ENCODE measurements at places on chromosomes 7 and 10.

GRCh38 chr7:34260279-34260678 is 354.9 kb downstream of the BMPER start:
- no peak for DNase-seq

GRCh38 chr10:63260860-63261251 is 127.7 kb downstream of the NRBF2 start:
- DNase-seq, result no peak

DNA sequence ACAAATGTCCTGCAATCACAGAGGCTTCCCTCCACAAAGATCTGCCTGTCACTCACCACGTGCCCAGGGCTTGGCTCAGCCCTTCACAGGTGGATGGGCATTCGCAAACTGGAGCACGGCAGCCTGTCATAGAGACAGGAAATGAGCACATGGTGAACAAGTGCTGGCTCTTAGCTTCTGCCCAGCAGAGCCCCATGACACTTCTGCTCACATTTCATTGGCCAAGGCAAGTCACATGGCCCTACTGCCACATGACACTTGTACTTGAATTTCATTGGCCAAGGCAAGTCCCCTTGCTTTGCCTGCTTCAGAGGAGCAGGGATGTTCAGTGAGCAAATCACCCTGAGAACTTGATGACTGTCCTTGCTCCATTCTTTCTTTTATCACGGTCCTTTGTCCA is 110.8 kb upstream of the PPP2R2D start:
- peak; percentile 3 for DNase-seq

GRCh38 chr10:4635883-4636282 is 190.1 kb upstream of the AKR1E2 start:
- no peak for DNase-seq

- DNase-seq, result no peak
Measured at GRCh38 chr7:5094641-5095040, 49.0 kb downstream of the RBAK start.

GRCh38 chr7:129168231-129169021 is 20.0 kb upstream of the SMO start:
- DNase-seq, result no peak

GRCh38 chr10:59934701-59935100 is 28.3 kb upstream of the CCDC6 start:
- no peak for DNase-seq

DNA sequence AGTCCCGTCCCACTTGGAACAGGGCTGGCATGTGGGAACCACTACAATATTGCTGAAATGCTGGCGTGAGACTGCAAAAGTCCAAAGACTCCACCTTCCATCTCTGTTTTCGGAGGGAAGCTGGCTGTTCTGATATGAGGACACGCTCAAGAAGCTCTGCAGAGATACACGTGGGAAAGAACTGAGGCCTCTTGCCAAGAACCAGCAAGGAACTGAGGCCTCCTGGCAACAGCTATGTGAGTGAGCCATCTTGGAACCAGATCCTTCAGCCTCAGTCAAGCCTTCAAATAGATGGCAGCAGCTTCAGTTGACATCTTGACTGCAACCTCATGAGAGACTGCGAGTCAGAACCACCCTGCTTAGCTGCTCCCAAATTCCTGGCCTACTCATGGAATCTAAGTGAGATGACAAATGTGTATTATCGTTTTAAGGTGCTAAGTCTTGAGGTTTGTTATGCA is 30.8 kb downstream of the SGMS1 start:
- DNase-seq, result no peak

DNA sequence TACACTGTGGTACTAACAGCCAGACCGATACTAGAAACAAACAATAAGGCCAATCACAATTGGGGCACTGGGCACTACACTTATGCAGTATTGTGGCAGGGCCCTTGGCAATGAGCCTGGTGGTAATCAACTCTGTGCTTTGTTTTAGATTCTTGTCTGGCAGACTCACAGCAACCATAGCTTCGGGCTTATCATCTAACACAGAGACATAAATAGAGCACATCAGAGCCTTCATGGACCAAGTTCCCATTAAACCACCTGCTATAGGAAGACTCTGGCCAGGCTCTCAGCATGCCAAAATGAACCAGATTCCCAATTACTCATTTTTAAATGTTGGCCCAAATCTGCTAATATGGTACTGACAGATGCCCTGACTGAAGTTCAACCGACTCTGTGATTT is 218.6 kb downstream of the DGKI start:
- no peak for DNase-seq

GRCh38 chr7:68334636-68335272 is 1263.5 kb upstream of the AUTS2 start:
- no peak for DNase-seq

DNA sequence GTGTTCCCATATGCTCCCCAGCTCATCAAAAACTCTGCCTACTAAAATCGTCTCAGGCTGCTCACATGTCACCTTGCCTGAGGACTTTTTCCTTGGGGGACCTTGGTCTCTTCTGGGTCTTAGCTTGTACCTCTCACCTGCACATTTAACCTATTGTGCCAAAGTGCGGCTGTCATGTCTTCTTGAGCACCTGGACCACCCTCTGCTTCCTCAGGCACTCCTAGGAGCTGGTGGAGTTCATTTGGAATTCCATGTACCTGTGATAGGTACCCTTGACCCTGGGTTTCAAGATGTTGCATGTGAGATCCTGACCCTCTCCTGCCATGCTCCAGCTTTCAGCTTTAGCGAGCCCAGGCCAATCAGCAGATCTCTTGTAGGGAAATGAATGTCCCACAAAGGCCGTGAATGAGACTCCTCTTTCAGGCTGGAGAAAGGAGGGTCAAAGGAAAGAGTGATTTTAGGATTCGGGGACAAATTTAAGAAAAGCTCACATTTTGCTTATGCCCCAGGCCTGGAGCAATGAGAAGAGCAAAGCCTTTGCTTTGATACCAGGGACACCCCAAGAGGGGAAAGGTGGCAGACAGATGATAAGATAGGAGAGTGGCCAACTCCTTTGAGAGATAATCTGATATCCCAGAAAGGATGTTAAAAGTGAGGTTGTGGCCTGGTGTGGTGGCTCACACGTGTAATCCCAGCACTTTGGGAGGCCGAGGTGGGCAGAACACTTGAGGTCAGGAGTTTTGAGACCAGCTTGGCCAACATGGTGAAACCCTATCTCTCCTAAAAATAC is 10.6 kb upstream of the DNAJB12 start:
- DNase-seq, result no peak

- DNase-seq, result no peak
Measured at GRCh38 chr10:5589661-5590511, 65.1 kb downstream of the CALML3 start.

DNA sequence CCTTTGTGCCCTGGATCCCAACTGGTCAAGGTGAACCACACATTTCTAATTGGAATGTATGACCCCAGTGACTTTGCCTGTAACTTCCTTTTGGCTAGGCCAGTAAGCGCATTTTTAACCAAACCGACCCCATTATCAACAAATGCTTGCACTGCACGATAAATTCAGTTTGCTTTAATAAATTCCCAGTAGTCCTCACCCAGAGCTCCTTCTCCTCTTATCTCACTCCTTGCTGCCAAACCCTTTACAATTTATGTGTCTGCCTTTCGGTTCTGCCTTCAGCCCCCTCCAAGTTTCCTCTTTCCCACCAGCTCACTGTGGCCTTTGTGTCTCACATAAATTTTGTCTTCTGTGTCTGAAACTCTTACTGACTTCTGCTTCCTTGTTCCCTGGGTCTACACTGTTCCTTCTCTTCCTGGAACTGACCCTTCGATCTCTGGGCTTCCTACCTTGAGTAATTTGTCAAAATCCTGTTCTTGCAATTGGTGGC is 59.0 kb downstream of the TBXAS1 start:
- DNase-seq, result no peak

- no peak for DNase-seq
Measured at GRCh38 chr10:76192694-76193320, 761.4 kb downstream of the LRMDA start.

DNA sequence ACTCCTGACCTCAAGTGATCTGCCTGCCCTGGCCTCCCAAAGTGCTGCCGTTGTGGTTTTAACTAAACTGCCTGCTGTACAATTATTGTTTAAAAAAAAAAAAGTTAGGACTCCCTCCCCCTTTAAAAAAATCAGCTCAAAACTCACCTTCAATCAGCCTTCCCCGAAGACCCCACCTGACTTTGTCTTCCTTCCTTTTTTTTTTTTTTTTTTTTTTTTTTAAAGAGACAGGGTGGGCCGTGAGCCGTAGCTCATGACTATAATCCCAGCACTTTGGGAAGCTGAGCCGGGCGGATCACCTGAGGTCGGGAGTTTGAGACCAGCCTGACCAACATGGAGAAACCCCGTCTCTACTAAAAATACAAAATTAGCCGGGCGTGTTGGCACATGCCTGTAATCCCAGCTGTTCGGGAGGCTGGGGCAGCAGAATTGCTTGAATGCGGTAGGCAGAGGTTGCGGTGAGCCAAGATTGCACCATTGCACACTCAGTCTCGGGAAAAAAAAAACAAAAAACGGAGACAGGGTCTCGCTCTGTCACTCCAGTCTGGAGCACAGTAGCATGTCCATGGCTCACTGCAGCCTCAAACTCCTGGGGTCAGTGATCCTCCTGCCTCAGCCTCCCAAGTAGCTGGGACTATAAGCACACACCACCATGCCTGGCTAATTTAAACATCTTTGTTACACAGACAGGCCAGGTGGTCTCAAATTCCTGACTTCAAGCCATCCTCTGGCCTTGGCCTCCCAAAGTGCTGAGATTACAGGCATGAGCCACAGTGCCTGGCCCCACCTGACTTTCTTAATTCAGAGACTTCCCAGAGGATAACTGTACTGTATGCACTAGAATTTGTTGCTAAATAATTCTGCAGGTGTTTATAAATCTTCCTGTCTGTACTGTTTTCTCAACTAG is 3.2 kb downstream of the FIS1 start:
- no peak for DNase-seq

DNA sequence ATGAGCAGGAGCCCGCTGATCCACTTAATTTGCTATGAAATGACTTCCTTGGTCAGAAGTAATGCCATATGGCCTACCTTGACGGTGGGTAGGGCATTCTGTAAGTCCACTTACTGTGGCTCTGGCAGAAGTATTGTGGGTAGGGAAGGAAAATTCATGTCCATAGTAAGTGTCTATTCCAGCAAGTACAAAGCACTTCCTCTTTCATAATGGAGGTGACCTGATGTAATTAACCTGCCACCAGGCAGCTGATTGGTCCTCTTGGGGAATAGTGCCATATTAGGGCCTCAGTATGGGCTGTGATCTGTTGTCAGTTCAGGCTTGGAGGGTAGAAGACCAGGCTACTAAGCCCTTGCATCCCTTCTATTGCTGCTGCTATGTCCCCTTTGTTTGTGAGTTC is 103.9 kb downstream of the SLC37A3 start:
- no peak for DNase-seq

GRCh38 chr7:133582766-133583523 is 330.1 kb downstream of the EXOC4 start:
- DNase-seq, result no peak

DNA sequence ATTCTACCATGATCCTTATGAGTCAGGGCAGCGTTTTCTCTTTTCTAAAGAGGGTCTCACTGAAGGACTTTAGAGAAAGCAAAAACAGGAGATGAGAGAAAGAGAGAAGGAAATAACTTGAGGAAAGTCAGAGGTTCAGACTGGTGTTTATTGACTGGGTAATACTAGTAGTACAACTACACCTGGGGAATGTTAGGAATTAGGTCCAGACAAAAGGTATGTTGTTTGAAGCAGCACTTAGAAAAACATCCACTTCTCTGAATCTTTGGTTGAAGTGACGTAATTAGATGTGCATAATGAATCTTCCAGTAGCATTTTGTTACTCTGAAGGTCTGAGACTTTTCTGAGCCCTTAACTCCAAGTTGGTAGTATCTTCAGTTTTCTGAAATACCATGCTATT is 380.3 kb upstream of the LRGUK start:
- DNase-seq, result no peak

DNA sequence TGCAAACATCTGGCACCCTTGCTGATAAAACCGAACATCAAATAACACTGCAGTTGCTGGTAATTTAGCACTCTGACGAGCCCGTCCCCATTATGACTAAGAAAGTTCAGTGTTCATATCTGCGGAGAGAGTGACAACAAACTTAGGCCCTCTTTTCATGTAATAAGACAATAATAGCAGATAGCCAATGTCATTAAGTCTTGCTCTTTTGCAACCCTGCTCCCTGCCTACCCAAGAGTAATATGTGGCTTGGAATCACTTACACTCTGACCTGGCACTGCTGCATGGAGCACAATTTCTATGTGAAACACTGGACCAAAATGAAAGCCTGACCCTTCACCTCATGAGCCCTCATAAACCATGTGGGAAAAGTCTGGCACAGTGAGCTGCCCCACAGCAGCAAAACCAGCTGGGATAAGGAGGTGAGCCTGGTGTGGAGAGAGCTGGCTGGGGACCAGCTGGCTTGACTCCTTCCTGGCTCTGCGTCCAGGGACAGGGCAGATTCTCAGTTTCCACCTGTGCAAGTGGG is 86.5 kb downstream of the HIPK2 start:
- no peak for DNase-seq

- DNase-seq, result no peak
Measured at GRCh38 chr7:107854989-107855388, 36.0 kb upstream of the DLD start.

DNA sequence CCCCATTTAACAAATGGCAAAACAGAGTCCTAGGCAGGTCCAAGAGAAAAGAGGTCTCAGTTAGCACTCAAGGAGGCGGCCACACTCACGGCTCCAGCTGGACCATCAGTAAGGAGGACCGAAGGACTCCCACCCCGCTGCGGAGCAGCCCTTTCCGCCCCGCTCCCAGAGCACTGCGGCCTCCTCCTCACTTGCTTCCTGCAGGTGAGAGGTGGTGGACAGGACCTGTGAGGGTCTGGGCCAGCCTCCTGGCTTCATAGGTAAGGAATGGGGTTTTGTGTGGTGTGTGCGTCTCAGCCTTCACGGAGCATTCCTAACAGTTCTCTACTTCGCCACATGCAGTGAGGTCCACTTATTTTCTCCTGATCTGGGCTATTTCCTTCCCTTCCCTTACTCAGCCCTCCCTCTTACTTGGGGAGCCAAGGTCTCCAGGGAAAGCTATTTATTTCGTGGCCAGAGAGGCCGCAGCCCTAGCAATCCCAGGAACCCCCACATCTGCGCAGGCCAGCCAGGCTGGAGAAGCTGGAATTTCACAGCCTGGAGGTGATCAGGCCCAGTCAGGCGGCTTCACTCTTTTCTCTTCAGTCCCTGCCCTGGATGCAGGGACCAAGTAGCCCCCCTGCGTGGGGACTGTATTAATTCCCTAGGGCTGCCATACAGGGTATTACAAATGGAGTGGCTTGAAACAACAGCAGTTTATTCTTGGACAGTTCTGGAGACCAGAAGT is 45.9 kb downstream of the ZNF783 start:
- no peak for DNase-seq

- DNase-seq, result no peak
Measured at GRCh38 chr10:73018632-73019031, 64.0 kb upstream of the PLA2G12B start.

DNA sequence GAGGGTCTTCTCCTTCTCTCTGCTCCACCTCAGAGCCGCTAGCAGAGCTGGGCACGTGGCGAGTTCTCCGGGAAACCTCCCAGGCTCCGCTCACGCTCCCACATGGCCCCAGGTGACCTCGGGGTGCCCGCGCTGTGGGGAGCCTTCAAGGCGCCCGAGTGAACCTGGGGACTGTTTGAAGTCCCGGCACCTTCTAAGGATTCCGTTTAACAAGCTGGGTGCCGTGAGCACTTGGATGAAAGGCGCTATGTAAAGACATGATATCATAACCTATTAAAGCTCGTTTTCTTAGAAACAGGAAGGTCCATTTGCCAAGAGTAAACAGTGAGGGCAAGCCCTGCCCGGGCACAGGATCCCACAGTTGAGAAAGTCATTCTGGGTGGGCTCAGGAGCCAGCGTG is 15.8 kb upstream of the MYL10 start:
- DNase-seq, result no peak

- no peak for DNase-seq
Measured at GRCh38 chr10:36170142-36170719, 528.1 kb upstream of the FZD8 start.

Measured in stimulated activated CD8-positive, alpha-beta memory T cell treated with anti-CD3 and anti-CD28 coated beads, Interleukin-2, amount 100 ng/mL, for 48 hours (primary cell).